Body of pancreas (tissue), 4 donors: ENCODE measurements at places on chromosomes 3 and 15.

- peak; percentile 66 for DNase-seq
These were observed 121.8 kb upstream of the CADM2 start for GRCh38 chr3:84836961-84837360.

- no peak for DNase-seq
These were observed 122.6 kb downstream of the CADM2 start for GRCh38 chr3:85081191-85081906.

DNA sequence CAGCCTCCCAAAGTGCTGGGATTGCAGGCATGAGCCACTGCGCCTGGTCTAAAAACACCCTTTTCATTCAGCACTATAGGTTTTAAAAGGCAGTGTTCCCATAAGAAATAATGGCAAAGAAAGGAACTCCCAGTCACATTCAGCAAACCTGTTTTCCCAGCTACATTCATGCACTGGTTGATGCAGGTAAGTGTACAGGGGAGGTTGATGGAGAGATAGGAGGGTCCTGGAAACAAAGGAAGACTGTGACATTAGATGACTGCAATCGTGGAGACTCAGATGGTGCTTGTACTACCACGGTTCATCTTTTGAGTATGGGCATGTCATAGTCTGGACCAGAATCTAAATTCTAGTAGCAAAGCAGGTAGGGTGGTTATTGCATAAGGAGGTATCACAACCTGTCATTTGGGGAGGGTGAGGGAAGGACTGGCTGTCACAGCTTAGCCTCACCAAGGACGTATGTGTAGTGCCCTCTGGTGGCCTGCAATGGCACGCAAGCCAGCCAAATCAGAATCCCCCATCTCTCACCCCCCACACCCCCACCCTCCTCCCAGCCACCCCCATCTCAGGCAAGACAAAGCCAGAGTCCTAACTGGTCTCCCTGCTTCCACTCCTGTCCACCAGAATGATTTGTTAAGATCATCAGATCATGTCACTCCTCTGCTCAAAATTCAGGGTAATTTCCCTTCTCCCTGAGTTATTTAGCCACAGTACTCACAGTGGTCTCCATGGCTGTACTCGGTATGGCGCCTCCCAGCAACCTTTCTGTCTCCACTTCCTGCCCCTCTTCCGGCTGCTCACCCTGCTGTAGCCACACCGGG is 28.8 kb upstream of the UBL7 start:
- DNase-seq = peak; percentile 31

DNA sequence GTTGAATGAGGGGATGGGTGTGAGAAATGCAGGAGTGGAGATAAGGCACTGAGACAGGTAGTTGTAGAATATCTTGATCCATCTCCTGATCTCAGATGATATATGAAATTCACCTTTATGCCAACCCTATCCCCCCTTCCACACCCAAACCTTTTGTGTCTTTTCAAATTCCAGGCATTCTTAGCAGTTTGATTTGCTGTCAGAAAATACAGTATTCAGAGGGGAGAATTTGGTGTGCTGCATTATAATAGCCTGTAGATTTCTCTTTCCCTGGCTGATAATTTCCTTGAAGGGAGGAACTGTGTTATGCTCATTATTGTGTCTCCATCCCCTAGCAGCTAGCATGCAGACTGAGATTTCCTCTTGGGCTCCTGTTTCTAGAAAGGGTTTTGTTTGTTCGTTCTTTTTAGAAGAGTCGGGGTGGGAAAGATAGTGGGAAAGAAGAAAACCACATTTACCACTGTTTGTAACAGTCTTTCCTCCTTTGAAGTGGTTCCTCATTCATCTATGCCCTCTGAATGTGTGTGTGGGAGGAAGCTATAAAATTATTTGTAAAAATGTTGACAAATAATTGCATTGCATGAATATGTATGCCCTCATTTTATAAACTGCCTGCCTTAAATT is 373.4 kb downstream of the DIPK2A start:
- no peak for DNase-seq

- no peak for DNase-seq
These were observed 406.7 kb downstream of the OCA2 start for GRCh38 chr15:27692438-27692837.

DNA sequence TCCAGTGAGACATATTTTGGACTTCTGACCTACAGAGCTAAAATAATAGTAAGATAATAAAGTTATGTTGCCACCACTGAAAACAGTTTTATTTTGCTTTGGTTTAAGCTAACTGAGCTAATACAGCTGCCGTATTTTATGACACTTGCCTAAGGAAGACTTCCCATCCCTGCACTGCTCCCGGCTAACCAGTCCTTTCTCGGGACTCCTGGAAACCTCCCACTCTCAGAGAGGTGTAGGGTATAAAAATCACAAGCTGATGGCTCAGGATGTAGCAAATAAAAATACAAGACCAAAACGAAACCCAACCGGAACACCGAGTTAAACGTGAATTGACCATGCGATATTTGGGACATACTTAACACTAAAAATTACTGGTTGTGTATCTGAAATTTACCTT is 448 bp upstream of the KBTBD12 start:
- DNase-seq = no peak

- DNase-seq = no peak
These were observed 161.2 kb upstream of the NECTIN3 start for GRCh38 chr3:110910346-110910955.
